ENCODE measurements at places on chromosomes 2 and 18.
A peak's percentile ranks its signal among the peaks of the same experiment; 100 is the strongest.

GRCh38 chr2:238128534-238129001 is 9.9 kb upstream of the KLHL30 start:
- no peak for DNase-seq

- no peak for DNase-seq
Observed at GRCh38 chr2:168632709-168633121, 169.7 kb upstream of the NOSTRIN start.

GRCh38 chr18:58996131-58996641 is 131.5 kb downstream of the ZNF532 start:
- peak; percentile 65 for DNase-seq

- DNase-seq: no peak
Observed at GRCh38 chr2:47653902-47654789, 128.8 kb upstream of the MSH6 start.

DNA sequence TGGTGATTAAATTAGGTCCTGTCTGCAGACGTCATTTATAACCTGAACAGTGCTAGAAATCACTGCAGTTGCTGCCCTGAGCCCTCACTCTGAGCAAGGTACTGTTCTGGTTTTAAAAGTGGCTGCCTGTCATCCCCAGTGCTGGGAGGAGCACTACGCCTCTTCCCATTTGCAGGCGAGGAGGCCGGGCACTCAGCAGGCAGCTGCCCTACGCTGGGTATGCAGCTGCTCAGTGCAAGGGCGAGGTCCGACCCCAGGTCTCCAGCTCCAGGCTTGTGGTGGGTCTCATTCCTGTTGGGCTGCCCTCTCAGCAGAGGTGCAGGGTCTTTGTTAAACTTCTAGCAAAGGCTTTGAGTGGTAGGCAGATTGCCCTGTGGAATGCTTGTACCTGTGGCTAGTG is 15.7 kb downstream of the CNDP2 start:
- DNase-seq: no peak

GRCh38 chr2:54122939-54123338 is 7.5 kb downstream of the ACYP2 start:
- peak; percentile 61 for DNase-seq

DNA sequence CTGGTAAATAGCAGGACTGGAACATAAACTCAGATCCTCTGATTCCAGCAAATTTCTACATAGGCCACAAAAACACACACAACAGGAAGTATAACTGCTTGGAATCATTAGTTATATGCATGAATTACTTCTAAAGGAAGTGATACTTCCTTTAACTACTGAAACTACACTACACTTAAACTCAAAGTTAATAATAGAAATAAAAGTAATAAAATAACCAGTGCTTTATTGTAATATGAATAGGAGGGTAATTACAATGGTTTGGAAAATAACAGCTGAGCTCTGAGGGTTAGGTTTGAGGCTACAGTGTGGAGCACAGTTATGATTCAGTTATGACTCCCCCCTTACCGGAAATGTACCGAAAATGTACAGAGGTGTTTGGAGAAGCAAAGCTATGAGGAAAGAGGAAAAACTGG is 18.5 kb upstream of the POLI start:
- no peak for DNase-seq

GRCh38 chr2:9307535-9307934 is 100.9 kb downstream of the ASAP2 start:
- DNase-seq: no peak

- DNase-seq: no peak
Observed at GRCh38 chr2:72789241-72789640, 36.6 kb downstream of the EXOC6B start.

DNA sequence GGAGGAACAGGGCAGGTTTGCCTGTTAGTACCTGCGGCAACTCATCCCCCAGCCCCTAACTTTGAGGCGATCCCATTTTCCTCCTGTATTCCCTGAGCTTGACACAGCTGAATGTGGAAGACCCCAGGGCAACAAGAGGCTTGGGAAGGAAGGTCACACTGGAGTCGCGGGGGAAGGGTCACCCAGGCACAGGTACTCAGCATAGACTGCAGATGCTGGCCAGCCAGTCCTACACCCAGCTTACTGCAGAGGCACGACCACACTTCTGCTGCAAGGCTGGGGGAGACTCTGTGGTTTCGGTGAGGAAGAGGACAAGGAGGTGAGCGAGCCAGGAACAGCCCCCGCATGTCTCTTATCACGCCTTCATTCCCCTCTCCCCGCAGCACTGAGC is 91.5 kb downstream of the MALT1 start:
- DNase-seq: no peak

DNA sequence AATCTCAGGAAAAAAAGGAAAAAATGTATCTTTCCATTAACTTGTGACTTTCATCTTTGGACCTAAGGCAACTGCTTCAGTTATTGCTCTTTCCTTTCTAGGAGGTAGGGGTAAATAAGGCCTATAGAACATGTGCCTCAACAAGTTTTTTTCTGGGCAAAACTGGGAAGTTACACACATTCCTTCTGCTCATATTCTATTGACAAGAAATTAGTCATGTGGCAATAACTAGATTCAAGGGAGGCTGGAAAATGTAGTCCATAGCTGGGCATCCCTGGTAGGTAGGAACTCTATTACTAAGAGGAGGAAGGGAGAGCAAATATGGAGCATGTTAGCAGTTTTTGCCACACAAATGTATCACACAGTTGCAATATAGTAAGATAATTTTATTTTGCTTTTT is 37.7 kb upstream of the NEMP2 start:
- DNase-seq: no peak

GRCh38 chr18:67318651-67319050 is 197.9 kb downstream of the DSEL start:
- no peak for DNase-seq

DNA sequence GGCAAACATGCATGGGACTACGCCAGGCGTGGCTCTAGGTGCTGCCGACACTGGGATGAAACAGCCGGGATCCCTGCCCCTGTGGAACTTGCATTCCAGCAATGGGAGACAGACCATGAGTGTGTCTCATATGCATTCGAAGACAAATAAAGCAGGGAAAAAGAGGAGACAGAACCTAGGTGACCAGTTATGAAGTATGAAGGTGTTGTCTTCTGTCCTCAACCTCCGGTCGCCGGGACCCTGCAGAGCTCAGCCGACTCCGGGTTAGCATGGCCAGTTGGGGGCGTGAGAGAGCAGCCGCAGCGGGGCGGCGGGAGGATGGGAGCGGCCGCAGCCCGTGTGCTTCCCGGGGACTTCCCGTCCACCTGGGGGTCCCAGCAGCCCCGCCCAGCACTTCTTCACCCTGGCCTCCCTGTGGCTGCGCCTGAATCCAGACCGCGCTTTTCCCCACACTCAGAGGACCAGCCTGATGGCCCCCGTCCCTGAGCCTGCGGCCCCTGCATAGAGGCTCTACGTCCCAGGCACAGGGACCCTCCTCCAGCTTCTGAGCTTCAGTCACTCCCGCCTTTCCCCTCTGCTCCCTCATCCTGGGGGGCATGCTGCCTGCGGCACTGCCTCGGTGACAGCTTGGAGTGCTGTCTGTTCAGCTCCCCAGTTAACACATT is 11.4 kb downstream of the ID2 start:
- DNase-seq: no peak

DNA sequence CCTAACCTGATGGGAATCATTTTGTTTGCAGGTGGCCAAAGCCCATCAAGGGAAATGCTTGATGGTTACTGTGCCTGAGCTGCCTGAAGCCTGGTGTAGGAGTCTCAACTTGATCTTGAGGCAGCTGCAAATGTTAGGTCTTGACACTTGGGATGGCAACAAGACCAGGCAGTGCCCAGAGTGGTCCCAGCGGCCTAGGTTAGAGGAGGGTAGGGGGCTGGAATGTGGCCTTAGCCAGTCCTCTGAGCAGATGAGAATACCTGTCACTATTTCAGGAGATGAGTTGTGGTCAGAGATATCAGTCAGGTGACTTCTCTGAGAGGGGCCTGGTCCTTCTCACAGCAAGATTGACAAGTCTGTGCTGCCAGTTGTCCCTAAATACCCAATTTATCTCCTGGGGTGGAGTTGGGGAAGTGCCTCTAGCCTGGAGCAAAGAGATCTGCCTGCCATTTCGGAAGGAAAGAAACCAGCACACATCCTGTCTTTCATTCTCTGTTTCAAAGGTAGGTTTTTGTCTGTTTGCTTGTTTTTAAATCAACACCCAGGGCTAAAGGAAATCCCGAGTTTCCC is 13.4 kb downstream of the SPTBN1 start:
- no peak for DNase-seq

GRCh38 chr18:34928754-34929335 is 112.4 kb upstream of the MAPRE2 start:
- no peak for DNase-seq

GRCh38 chr2:66602341-66602740 is 167.4 kb downstream of the MEIS1 start:
- DNase-seq: no peak

GRCh38 chr2:59398081-59398480 is 1155.4 kb downstream of the BCL11A start:
- DNase-seq: no peak

GRCh38 chr2:48938231-48938630 is 182.7 kb upstream of the LHCGR start:
- DNase-seq: no peak

- no peak for DNase-seq
Observed at GRCh38 chr18:66209656-66210055, 394.2 kb downstream of the CDH19 start.

GRCh38 chr2:235215248-235215647 is 263.4 kb downstream of the SH3BP4 start:
- DNase-seq: no peak

- DNase-seq: no peak
Observed at GRCh38 chr2:50895041-50895440, 136.9 kb downstream of the NRXN1 start.

- DNase-seq: no peak
Observed at GRCh38 chr2:241852116-241852980, 6.3 kb downstream of the PDCD1 start.

DNA sequence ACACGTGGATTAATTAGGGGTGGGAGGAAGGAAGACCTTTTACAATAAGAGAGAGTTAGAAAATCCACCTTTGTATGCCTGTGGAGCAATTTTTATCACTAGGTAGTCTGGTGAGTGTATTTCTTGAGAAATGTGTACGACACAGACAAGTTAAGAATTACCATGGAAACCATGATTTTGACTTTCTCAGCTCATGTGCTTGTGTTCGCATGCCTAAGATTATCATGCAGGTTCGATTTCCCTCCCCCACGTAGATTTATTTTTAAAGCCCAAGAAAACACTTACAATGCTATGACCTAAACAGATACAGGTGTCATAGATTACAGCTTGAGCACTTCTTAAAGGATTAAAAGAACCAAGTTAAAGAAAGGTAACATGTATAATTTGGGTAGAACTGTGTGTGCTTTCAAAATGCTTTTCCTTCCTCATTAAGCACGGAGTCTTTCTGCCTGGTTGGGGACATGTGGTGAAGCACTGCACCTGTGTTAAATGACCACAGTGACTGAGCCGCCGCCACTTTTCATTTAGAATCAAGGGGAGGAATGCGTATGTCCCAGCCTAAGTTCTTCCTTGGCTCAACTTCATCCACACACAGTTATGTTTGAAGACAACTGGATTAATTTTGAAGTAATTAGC is 16.6 kb downstream of the SERTAD2 start:
- no peak for DNase-seq

DNA sequence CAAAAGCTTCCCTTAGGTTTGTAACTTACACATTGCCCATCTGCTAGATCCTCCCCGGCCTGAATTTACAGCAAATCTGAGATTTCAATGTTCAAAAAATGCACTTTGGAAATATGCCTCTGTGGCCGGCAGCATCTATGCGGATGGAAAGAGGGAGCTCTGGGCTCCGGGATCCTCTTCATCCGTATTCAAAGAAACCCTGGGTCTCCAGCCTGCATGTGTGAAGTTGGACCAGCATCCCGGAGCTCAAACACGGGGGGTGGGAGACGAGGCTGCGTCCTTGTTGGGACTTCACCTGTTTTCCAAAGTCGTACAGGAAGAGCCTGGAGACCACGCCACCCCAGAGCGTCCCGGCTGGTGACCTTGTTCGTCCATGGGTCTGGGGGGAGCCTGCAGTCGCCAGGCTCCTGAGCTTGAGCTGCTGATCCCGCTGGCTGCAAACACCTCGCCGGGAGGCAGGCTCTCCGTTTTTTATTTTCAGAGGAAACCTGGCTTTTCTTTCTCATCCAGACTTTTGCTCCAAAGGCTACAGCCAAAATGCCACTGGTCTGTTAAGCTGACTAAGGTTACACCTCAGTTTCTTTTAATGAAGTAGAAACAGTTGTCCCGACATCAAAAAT is 77.4 kb downstream of the PTGR3 start:
- no peak for DNase-seq

GRCh38 chr2:7835693-7836680 is 845.9 kb upstream of the ID2 start:
- DNase-seq: no peak

- DNase-seq: no peak
Observed at GRCh38 chr2:221518201-221518934, 53.7 kb downstream of the EPHA4 start.

DNA sequence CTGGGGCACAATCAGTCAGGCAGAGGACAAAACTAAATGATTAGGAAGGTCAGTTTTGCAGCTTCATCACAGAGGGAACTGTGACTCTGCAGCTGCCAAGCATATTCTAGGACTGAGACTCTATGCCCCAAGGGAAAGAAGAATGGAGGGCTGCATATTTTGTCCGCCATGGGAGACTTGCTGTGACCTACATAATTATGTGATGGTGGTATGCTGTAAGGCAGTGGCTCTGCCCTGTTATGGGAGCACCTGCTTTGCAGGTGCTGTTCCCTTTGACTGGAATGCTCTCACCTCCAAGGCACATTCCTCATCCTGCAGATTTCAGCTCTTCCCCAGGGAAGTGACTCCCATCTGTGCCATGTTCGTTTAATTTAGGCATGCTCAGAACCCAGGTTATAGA is 261.9 kb upstream of the EPHA4 start:
- DNase-seq: no peak

DNA sequence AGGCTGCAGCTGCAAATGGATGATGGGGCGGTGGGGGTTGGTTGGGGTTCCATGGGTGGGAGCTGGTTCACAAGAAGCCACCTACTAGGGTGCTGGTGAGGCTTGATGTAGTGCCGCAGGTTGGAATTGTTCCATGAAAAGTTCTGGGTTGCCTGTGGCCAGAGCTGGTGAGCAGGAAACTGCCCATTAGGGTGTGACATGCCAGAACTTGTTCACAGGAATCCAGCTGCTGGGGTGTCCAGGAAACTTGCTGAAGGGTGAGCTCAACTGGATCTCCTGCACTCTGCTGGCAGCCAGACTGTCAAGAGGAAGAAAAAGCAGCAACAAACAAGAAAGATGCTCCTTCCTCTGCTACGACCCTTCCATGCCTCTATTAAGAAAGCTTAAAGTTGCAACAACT is 48.8 kb downstream of the MAP3K20 start:
- no peak for DNase-seq

GRCh38 chr2:111634050-111634794 is 249.8 kb downstream of the ANAPC1 start:
- DNase-seq: no peak

GRCh38 chr18:9417073-9417851 is 58.1 kb upstream of the RALBP1 start:
- no peak for DNase-seq
